ENCODE measurements at places on chromosomes 5 and 9.

- DNase-seq, result no peak
These were observed 109.3 kb upstream of the TMEM161B start for GRCh38 chr5:88377705-88378656.

- DNase-seq, result no peak
These were observed 74.5 kb downstream of the RASEF start for GRCh38 chr9:82988488-82988887.

GRCh38 chr9:89189215-89189614, 10.6 kb upstream of the SHC3 start:
- no peak for DNase-seq

DNA sequence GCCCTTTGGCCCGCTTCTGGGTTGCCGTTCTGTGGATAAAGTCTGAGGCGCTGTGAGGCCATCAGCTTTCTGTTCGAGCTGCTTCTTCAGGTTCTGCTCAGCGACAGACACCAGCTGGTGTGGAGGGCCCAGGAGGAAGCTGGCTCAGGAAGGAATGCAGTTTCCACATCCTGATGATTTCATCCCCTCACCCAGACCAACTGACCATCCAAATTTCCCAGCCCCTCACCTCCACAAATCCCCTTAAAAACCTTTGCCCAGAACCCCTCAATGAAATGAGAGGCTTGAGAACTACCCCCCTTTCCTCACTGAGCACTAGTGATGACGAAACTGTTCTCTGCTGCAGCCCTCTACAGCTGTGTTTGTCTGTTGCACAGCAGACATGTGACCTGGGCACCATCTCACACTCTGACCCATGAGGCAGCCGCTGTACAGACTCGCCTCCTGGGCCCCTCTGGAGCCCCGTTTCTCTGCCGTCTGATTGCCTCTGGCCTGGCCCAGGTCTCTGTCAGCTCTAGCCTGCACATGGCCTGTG, 45.4 kb downstream of the SPATA31C2 start:
- no peak for DNase-seq

DNA sequence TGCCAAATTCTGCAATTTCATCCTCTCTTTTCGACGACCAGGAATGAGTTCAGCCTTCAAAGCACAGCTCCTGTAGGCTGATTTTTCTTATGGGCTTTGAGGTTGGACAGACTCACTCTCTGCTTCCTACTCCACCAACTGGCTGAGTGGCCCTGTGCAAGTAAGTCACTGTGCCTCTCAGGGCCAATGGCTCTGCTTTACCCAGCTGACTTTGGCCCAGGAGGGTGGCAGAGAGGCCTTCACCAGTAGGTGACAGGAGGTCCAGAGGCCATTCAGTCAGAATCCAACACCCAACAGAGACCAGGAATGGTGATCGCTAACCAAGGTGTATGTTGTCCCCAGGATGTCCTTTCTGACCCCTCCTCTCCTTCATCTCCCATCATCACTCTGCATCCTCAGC, 49.5 kb upstream of the ALDH1B1 start:
- DNase-seq, result no peak

- DNase-seq, result no peak
These were observed 35.3 kb upstream of the ICE1 start for GRCh38 chr5:5387192-5387591.

GRCh38 chr5:112121258-112121657, 297.8 kb downstream of the EPB41L4A start:
- peak; percentile 86 for DNase-seq

DNA sequence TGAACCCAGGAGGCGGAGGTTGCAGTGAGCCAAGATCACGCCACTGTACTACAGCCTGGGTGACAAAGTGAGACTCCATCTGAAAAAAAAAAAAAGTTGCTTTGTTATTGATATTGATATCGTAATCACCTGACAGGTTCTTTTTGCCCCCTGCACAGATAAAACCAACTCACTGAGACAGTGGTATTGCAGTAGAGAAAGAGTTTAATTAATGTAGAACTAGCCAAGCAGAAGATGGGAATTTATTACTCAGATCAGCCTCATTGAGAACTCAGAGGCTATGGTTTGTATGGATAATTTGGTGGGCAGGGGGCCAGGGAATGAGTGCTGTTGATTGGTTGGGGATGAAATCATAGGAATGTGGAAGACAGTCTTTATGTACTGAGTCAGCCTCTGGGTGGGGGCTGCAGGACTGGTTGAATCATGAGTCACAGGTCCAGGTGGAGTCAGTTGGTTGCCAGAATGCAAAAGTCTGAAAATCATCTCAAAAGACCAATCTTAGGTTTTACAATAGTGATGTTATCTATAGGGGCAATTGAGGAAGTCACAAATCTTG, 35.8 kb upstream of the MEGF10 start:
- DNase-seq, result peak; percentile 90

GRCh38 chr5:96726802-96727201, 64.6 kb downstream of the CAST start:
- no peak for DNase-seq

DNA sequence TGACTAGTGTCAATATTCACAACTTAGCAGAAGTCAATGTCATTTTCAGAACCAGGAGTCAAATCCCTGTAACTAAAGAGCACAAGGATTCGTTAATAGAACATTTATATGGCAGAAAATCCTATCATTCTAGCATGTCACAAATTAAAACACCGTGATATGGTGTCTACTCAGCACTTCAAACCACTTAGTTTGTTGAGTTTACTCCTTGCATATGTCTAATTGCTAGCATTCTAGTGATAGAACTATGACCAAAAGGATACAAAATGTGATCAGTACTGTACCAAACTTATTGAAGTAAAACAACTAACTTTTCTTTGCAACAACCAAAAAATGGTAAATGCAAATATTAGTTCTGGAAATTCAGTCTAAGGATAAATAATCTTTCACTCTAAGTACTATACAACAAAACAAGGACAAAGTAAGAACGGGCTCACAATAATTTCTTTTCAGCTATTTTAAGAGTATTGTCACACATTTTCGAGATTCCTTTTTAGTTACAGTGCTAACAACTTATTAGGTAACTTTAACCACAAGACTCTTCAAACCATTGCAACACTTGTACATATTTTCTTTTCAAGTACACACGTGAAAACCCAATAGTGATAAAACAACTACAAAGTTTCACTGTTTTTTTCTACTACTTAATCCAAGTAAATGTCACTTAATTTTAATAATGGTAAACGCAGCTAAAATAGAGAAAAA, 845.2 kb upstream of the CDH10 start:
- peak; percentile 40 for DNase-seq

DNA sequence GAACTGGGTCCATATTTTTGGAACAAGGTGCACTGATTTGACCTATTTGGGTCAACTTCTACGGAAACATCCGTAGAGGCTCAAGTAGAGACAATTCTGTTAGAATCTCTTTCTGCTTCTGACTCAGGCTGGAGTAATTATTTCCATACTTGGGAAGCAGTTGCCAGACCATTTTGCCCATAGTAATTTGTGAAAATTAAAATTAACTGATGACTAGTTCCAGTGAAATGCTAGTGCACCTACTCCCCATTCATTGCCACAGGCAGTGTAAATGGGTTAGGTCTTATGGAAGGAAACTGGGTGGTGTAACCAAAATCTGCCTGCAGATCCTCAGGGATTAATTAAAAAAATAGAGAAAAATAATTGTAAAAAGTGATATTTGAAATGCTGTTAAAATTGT, 201.1 kb downstream of the TENT4A start:
- no peak for DNase-seq

DNA sequence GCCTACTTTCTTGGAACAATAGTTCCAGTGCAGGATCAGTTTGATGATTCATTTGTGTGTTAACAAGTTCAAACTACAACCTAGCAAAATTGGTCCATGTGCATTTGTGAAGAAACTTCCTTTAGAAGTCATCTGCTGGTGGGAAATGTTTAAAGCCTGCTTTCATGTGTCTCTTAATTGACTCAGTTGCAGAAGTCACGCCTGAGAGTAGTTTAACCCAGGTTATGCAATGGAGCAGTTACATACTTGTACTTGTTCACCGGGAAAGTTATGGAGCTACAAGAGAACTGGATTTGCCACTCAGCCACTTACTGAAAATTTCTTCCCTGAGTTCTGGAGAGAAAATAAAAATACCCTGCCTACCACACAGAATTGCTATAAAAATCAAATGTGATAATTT, 1397.8 kb downstream of the PTPRD start:
- no peak for DNase-seq

- no peak for DNase-seq
These were observed 59.8 kb upstream of the BARX1 start for GRCh38 chr9:94014920-94015319.

DNA sequence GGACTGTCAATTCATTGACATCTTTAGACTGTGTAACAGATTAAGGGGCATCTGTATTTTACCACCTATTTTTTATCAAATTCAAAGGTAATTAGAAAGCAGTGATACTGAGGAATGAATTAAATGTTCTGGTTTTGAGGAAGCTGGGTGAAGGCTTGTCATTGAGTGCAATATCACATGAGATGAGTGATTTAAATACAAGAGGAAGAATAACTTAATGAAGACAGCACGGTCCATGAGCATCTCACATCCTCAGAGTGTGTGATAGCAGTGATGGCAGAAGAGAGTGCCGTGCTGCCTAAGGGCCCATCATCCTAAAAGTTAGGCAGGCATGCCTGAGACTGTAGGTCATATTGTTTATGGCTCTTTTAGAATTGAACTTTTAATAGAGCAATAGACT, 263.3 kb downstream of the MAST4 start:
- DNase-seq, result no peak

- no peak for DNase-seq
These were observed 65.7 kb upstream of the TNFAIP8 start for GRCh38 chr5:119290161-119290569.

DNA sequence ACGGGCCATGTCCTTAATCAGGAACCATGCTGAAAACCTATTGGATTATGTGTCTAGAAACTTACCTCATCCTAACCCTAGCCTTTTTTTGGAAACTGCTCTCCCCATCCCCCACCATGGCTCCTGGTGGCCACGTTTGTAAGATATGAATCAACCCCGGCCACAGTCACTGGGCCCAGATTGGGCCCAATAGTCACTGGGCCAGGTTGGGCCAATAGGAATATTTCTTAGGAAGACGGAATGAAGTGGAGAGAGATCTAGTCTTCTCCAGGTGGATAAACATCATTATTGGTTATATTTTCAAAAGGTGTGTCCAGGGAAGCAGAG, 468.7 kb downstream of the ARHGEF28 start:
- DNase-seq, result no peak

GRCh38 chr9:123417289-123418051, 61.5 kb downstream of the CRB2 start:
- DNase-seq, result no peak

DNA sequence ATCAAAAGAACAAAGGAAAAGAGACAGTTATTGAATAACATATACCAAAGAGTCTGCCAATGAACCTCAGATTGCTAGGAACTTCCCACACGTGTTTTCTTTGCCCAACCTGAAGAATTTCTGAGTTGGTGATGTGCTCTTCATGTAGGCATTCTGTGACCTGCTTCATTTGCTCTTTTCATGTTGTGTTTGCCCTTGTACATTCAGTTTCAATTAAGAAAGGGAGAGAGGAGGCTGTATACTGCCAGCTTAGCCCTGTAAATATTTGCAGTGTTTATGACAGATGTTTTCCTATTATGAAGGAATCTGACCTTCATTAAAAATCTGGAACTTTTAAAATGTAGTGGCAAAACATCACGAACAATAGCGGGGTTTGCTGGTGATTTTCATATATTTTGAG, 168.5 kb downstream of the GAS1 start:
- no peak for DNase-seq

- peak; percentile 58 for DNase-seq
These were observed 933.8 kb upstream of the DMAC1 start for GRCh38 chr9:8733131-8733954.

GRCh38 chr5:37792975-37793631, 46.7 kb downstream of the GDNF start:
- DNase-seq, result peak; percentile 51

DNA sequence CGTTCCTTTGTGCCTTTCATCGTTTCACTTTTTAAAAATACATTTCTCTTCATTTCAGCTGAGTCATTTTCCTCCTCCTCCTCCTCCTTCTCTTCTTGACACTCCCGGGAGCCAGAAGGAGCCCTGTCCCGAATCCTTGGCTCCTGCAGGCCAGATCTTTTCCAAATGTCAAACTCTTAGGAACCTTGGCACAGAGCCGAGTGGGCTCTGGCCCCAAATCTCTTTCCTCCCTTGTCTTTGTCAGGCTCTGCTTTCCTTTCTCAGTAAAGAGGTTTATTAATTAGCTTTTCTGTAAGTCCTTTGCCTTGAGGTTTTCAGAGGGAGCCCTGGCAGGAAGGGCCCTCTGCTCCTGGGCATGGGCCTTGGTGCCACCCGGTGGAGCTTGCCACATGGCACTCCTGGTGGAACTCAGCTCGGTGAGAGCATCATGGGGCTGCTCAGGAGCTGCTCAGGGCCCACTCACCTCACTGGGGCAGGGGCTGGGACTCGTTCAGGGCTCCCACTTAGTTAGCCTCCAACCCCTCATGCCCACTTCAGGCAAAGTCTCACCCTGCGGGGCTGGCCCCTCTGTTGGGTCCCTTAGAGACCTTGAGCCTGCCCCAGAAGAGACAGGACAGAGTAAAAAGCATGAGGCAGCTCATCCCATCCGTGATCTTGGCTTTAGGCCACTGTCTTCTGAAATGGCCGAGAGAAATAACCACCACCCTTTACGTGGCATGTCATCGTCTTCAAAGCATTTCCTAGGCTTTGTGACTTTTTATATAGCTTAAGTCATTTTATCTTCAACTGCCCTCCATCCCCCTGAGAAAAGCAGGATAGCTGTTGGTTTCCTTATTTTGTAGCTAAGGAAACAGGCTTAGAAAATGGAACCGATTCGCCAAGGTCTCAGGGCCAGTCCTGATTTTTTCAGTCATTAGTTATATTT, 17.1 kb downstream of the STC2 start:
- DNase-seq, result peak; percentile 50

DNA sequence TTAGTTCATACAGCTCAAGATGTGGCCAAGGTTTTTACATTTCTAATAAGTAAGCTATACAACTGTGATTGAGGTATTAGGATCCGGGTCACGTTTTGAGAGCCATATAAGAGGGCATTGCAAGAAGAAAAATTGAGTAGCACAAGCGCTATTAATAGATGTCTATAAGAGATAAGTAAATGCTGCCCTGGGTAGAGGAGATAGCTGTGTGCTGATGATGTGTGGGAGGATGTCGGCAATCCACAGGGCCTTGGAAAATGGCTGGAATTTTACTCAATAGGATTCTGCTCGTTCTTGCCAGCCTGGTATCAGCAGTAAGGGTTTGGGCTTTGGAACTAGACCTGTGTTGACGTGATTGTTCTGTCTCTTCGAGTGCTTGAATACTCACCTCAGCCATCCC, 41.6 kb downstream of the CSF1R start:
- no peak for DNase-seq

All from fibroblast of skin of right biceps (primary cell).